ENCODE measurements at places on chromosomes 16 and 17. TPM values are rescaled to one million over a fixed set of nuclear protein-coding genes. Genes with fewer than 3 reads are reported as not detected.

EVPLL gene
- not detected for polyA plus RNA-seq

GRCh38 chr16:88706965-88707826 is 893 bp downstream of the CTU2 start:
- DNase-seq = no peak

DNA sequence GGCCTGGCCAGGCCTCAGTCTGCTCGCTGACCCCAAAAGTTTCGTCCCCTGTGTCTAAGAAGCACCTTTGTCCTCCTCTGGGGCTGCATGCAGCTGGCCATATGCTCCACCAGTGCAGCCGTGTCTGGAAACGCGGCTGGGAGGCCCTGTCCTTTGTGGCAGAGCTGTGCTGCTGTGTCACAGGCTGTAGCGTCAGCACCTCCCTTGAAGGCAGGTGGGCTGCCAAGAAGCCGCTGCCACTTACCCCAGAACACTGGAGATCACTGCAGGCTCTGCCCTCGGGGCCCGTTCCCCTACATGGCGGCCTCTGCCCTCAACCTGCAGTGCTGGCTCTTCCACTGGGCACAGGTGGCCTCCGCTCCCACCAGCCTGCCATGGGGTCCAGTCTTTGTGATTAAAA is 15.7 kb upstream of the MC1R start:
- no peak for DNase-seq

DNA sequence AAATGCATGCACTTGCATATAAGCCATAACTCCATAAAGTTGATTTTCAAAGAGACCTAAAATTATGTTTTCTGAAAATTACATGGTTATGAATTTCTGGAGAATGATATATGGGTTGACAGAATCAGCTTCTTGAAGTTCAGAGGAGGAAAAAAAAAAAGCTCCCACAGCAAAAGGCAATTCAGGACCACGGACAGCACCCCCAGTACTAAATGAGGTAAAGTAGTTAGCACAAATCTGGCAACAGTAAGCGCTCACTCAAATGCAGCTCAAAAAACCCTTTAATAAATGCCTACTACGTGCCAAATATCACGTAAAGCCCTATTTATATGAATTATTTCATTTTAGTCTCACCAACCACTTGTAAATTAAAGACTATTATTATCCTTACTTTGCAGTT is 135.2 kb downstream of the SHISA9 start:
- DNase-seq = no peak

DNA sequence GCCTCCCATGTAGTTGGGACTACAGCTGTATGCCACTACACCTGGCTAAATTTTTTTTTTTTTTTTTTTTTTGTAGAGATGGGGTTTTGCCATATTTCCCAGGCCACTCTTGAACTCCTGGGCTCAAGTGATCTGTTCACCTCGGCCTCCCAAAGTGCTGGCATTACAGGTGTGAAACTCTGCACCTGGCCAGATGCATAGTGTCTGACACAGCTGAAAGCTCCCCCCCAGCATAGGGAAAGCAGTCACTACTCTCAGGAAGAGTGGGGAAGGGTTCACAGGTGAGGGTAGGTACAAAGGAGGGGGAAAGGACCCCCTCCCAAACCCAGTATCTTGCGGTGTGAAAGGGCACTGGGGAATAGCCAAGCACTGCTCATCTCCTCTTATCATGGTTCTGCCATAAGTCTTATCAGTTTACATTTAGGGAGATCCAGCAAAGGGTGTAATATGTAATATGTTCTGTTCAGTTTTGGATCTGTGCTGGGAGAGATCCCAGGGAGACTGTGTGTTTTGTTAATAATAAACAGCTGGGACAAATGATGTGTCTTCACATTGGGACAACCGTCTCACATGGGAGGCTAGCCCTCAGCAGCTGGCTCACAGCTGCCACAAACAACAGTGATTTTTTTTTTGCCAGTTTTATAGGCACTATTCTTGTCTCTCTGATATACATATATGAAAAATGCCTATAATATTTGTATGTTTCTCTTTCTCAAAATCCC is 6.8 kb upstream of the CAVIN1 start:
- DNase-seq = no peak

DNA sequence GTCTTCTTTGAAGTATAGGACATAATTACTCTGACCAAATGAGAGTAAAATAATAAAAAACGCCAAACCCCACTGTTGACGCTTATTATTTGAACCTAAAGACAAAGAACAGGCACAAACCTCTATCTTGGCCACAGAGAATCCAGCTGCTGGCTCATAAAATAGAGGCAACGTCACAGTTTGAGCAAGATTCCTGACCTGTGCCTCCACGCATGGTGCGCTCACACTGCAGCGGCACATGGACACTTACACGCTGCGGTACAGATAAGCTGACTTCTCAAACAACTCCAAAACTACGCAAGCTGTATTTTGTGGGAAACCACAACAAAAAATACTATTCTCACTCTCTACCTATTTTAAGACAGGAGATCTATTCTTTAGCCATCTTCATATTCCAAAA is 38.8 kb upstream of the TRAP1 start:
- no peak for DNase-seq

DNA sequence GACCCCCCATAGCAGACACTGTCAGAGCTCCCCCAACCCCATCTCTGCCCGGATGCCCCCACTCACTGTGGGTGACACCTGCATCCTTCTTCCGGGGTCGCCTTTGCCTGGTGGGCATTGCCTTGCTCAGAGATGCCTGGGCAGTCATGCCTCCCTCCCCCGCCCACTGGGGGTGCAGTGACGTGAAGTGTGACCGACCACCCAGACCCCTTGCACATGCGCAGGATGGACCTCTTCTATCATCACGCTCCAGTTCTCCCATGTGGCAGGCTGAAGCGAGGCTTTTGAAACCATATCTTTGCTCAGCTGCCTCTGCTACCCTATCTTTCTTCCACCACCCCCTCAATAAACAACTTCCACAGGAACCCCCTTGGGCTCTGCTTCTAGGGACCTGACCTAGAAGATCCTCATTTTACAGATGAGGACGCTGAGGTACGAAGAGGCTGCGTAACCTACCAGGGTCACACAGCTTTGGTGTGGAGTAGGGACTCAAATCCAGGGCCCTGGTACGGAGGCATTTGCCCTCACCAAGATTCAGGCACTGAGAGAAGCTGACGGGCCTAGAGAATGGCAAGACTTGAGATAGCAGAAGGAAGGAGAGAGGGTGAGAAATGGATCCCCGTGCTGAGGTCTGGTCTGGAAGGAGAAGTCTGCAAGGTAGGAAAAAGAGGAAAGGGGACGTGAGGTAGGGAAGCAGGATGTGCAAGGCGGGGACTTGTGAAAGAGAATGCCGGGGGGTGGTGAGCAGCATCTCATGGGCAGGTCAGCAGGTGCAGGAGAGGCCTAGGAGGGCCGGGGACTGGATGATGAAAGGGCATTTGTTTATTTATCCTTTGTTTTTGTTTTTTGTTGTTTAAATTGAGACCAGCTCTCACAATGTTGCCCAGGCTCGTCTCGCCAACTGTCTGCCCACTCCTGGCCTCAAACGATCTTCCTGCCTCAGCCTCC is 14.4 kb downstream of the NLRC5 start:
- no peak for DNase-seq

Measured in GM12878 (cell line).